Trophoblast cell (in vitro differentiated cells and primary cell): ENCODE measurements at places on chromosomes 5 and 9.

GRCh38 chr9:89475891-89476440, 21.9 kb downstream of the SEMA4D start:
- DNase-seq: no peak

- DNase-seq: no peak
Measured at GRCh38 chr9:28032268-28032590, 458.9 kb upstream of the C9orf72 start.

DNA sequence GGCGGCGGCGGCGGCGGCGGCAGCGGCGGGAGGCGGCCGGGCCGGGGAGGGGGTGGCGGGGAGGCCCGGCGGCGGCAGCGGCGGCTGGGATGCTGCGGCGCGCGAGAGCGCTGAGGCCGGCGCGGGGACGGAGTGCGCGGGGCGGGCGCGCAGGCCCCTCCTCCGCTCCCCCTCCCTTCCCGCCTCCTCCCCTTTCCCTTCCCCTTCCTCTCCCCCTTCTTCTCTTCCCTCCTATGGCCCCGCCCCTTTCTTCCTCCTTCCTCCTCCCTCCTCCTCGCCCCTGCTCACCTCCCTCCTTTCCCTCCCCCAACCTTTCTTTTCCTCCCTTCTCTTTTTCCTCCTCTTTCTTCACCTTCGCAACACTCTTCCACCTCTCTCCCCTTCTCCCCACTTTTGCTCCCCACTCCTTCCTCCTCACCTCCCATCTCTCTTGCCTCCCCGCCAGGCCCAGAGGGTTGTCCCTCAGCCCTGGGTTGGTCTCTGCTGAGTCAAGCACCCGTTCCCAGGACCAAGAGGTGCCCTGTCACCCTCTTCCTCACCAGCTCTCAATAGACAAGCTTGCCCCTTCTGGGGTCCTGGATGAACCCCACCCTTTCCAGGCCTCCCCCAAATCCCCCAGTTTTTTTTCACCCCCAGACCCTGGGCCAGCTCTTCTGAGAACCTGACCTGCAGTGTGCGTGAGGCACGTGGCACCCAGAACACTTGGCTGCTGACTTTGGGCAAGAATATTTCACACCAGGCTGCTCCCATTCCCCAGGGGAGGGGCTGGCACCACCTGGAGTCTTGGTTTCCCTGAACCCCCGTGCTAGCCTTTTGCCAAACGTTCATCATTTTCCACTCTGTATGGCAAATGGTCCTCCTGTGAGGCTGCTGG, at the start of gene SEMA4D:
Gene SEMA4D, minus strand, starts transcription at position 136 of the 874 bp plus-strand sequence. CDS start 92,657 bp downstream, outside the sequence.
- peak; percentile 15 for DNase-seq

DNA sequence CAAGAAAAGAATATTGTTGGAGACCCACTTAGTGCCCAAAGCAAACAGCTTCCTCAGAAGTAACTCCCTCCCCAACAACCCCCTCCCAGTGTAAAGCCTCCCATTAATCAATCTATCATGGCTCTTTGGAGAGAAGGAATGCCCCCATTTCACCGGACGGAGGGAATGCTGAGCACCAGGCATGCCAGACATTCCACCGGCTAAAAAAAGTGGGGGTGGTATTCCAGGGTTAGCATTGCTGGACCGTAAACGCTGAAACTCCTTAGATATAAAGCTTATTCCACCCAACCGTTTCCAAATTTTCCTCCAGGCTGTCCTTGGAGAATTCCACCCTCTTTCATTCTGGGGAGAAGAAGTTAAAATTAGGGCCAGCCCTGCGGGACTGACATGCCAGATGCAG, 363 bp upstream of the MAMDC2 start:
- DNase-seq: no peak

GRCh38 chr9:69058101-69058500, 22.5 kb downstream of the FXN start:
- no peak for DNase-seq

DNA sequence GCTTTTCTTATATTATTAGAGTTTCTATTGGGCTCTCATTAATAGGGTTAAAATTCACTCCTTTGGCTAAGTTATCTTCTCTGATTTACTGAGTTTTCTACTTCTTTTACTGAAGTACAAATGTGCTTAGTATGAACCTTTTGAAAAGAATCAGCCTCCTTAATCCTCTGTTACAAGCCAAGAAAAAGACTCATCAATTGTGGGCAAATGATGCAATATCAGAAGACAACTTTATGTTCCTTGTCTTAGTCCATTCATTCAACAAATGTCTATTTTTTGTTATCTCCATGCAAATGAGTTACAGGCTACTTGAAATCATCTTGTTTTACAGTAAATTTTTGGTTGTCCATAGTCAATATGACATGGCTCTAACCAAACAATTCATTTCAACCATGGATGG, 40.3 kb downstream of the SNCAIP start:
- DNase-seq: no peak

- no peak for DNase-seq
Measured at GRCh38 chr5:2579126-2579525, 172.4 kb downstream of the IRX2 start.

GRCh38 chr5:68316469-68316868, 100.9 kb downstream of the PIK3R1 start:
- no peak for DNase-seq

DNA sequence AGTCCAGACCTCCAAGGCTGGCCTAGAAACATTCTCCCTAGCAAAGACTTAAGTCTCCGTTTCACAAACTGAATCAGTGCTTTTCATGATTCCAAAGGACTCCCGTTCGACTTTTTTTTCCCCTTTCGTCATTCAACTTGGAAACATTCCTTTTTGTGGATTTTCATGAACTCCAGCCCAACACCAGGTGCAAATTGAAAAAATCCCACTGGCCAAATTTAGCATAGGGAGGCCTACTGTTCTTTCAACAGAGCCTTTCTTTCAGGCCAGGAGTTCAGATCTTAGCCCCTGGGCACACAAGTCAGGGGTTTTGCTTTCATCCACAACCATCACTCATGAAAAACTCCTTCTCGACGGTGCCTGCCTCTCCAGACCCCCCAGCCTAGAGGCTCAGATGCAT, 285.3 kb downstream of the PIK3R1 start:
- no peak for DNase-seq

GRCh38 chr9:129280236-129280622, 102.2 kb upstream of the IER5L start:
- no peak for DNase-seq

- peak; percentile 38 for DNase-seq
Measured at GRCh38 chr9:115524453-115525059, 406.6 kb upstream of the TNC start.

DNA sequence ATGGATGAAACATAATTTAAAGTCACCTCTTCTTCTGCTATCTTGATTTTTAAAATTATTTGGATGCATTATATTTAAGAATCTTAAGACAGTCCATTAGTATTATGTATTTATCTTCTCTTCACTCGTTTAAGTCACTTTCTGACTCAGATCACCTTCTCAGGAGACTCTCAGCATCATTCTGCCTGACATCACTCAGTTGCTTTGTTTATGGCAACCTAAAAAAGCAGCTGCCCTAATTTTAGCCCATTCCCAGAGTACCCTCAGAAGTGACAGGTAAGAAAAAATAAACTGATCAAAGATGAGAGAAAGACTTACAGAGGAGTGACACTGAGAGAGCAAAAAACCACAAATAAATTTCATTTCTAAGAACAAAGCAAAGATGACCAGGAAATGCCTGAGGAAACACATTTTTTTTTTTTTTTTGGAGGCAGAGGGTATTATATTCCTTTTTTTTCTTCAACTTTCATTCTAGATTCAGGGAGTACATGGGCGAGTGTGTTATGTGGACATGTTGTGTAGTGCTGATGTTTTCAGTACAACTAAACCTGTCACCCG, 140.5 kb downstream of the MUSK start:
- no peak for DNase-seq

DNA sequence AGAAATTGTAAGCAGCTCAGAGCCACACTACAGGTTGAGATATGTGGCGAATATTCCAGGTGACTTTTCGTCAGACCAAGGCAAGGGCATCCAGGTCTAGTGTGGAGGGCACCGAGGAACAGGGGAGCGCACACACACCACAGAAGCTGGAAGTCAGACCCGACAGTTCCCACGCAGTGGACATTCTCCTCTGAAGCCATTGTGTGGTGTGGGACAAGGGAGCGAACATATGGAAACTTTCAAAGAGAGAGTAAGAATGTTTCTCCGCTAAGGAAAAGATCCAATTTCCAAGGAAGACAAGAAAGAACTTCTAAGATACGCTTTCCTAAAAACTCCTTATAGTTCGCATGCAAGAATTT, 141.4 kb upstream of the OTULINL start:
- DNase-seq: no peak

DNA sequence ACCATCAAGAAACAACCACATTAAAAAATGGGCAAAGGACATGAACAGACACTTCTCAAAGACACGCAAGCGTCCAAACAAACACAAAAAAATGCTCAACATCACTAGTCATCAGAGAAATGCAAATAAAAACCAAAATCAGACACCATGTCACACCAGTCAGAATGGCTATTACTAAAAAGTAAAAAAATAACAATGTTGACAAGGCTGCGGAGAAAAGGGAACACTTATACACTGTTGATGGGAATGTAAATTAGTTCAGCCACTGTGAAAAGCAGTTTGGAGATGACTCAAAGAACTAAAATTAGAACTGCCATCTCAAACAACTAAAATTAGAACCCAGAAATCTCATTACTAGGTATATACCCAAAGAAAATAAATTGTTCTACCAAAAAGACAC, 80.4 kb downstream of the CAAP1 start:
- no peak for DNase-seq
